Neural progenitor cell (in vitro differentiated cells): ENCODE measurements at places on chromosomes 11 and 22. TPM values are rescaled to one million over a fixed set of nuclear protein-coding genes. Genes with fewer than 3 reads are reported as not detected.

- no peak overlapping the region for H3K4me3 ChIP-seq
- H3K27me3 ChIP-seq = no peaks in the 10 kb centered on the region
- no peak for DNase-seq
- H3K36me3 ChIP-seq = no peaks in the 10 kb centered on the region
- H3K27ac ChIP-seq = no peak overlapping the region
- no peaks in the 10 kb centered on the region for H3K4me1 ChIP-seq
Observed at GRCh38 chr22:17866127-17866526, 91.9 kb upstream of the BID start.

- H3K27ac ChIP-seq = no peak overlapping the region
- peaks cover 3% of the 10 kb centered on the region for H3K27me3 ChIP-seq
- DNase-seq = no peak
Observed at GRCh38 chr22:30474683-30475424, 3.0 kb upstream of the SEC14L3 start.

DNA sequence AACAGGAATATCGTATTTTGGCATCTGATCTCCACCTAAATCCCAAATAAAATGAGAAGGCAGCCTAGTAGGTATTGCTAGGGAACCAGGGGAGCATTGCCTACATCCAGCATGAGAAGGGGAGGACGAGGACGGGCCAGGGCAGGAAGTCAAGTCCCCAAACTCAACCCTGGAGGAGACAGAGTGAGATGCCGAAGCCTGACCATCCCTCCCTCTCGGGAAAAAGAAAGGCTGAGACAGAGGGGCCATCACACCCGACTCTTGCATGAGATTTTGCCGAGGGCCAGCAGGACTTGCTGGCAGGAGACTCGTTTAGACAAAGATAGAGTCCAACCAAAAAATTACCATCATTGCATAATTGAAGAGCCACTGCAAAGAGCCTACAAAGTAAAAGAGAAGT lies 50.2 kb upstream of the SPATA19 start:
- no peak overlapping the region for H3K27ac ChIP-seq
- H3K36me3 ChIP-seq = no peaks in the 10 kb centered on the region
- DNase-seq = no peak
- peaks cover 19% of the 10 kb centered on the region for H3K4me1 ChIP-seq
- H3K27me3 ChIP-seq = no peaks in the 10 kb centered on the region
- no peak overlapping the region for H3K4me3 ChIP-seq

LDLRAD3 gene
- 35.6 and 46.6 TPM in 2 replicates for total RNA-seq

GRCh38 chr11:76612226-76612625 lies 58.3 kb downstream of the LRRC32 start:
- peaks cover 13% of the 10 kb centered on the region for H3K4me1 ChIP-seq
- no peaks in the 10 kb centered on the region for H3K27me3 ChIP-seq
- no peaks in the 10 kb centered on the region for H3K36me3 ChIP-seq
- no peak overlapping the region for H3K4me3 ChIP-seq
- H3K27ac ChIP-seq = no peak overlapping the region

BATF2 gene
- total RNA-seq = 0.28 TPM in 1 of 2 replicates, not detected in the other

IGLL5 gene
- total RNA-seq = not detected in 2 replicates

- H3K4me1 ChIP-seq = no peaks in the 10 kb centered on the region
- H3K36me3 ChIP-seq = no peaks in the 10 kb centered on the region
- no peak for DNase-seq
Observed at GRCh38 chr11:120622189-120622875, 110.8 kb downstream of the GRIK4 start.
